ENCODE measurements at places on chromosomes 2 and 18.

- no peak for DNase-seq
Measured at GRCh38 chr2:48316753-48317750, 212.9 kb upstream of the STON1 start.

DNA sequence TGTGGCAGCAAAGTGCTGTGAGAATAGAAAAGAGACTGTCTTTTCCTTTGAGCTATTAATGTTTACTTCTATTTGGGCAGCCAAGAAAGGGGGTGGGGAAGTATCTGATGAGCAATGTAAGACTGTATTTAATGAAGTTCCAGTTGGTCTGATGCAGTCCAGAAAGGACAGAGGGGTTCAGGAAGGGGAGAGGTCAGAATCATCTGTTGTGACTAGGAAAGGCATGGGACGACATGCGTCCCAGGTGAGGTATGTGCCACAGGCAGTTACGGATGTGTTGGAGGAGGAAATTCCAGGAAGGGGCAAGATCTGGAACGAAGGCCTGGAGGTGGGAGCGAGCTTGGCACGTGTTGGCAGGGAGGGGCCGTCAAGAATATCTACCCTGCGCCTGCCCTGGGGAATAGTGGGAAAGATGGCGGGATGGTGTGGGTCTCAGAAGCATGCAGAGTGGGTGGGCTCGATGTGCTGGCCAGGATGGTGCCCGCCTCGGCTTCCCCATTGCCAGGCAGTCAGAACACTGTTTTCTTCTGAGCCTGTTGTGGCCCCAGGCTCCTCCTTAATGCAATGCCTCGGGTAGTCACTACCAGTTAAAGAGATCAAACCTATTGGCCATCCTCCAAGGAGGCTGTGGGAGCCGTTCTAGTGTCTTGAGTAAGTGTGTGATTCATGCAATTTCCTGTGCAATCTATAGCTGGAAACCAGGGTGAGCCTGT is 57.8 kb upstream of the TXNDC2 start:
- DNase-seq = no peak

GRCh38 chr2:178910005-178910404 is 102.8 kb upstream of the TTN start:
- no peak for DNase-seq

- DNase-seq = no peak
Measured at GRCh38 chr2:186365406-186365805, 120.7 kb upstream of the ZC3H15 start.

DNA sequence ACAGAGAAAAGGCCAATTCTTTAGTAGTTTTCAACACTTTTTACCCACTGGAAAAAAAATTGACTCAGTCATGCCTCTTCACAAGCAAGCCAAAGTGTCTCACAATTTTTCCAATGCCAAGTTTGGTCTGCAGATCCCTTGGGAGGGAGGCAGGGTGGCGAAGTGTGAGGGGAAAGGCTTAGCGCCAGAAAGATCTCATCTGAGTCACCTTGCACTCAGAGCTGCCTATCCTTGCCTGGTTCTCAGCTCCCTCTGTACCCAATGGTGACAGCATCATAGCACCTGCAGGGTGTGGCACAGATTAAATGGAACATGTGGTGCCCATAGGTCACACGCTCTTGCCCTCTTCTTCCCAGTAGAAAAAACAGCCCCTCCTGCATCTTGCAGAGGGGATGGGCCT is 55.2 kb upstream of the GYPC start:
- DNase-seq = no peak

DNA sequence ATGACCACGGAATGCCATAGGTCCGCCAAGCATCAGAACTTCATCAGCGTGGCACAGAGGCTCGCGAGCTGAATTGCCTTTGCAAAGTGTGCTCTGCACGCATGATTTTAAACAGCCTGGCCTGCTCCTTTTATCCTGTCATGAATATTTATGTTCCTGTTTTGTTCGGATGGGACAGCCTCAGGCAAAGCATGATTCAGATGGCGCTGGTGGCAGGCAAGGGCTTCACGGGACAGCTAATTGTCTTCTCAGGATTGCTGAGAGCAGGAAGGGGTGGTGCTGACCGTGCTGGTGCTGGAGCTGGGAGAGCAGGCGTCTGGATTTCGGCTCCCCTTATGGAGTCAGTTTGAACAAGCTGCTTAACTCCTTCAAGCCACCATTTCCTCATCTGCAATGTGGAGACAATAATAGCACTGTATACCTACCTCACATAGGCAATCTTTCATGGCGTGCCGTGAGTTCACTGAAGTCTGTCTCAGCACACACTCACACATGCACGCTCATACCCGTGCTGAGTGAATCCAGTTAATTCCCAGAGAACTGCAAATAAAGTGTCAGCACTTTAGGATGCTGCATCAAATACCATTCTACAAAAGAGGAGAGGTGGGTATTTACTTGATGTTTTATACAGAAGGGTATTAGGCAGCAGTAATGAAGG is 79.7 kb upstream of the APCDD1 start:
- no peak for DNase-seq

DNA sequence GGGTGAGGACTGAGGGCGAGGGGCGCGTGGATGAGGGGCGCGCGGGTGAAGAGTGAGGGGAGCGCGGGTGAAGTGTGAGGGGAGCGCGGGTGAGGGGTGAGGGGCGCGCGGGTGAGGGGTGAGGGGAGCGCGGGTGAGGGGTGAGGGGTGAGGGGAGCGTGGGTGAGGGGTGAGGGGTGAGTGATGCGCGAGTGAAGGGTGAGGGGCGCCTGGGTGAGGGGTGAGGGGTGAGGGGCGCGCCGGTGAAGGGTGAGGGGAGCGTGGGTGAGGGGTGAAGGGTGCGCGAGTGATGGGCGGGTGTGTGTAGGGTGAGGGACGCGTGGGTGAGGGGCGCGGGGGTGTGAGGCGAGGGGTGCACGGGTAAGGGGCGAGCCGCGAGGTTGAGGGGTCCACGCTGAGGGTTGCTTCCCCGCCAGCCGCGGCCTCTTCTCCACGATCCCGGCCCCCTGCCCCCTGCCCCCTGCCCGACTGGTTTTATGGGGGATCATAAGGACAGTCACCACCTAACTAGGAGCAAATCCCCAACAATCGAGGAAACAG is 1.1 kb upstream of the SLC66A2 start:
- no peak for DNase-seq

DNA sequence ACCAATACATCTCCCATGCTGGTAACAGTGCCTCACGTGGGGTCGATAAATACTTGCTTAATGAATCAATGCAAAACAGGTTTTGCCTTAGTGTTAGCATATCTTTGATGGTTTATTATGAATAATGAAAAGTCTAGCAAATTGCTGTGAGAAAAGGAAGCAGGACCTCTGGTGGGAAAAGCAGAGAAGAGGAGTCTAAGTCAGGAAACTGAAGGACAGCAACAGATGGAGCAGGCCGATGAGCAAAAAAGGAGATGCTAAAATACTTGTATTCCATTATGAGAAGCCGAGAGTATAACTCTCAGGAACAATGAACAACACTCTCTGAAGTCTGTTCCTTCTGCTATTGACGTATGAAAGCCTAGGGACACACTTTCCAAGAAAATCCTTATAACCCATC is 555.2 kb upstream of the KLHL29 start:
- no peak for DNase-seq

- DNase-seq = no peak
Measured at GRCh38 chr2:12498704-12499103, 218.0 kb upstream of the TRIB2 start.

- DNase-seq = no peak
Measured at GRCh38 chr2:46925474-46926351, 10.1 kb upstream of the MCFD2 start.

- no peak for DNase-seq
Measured at GRCh38 chr2:217913436-217913835, 89.4 kb downstream of the TNS1 start.

DNA sequence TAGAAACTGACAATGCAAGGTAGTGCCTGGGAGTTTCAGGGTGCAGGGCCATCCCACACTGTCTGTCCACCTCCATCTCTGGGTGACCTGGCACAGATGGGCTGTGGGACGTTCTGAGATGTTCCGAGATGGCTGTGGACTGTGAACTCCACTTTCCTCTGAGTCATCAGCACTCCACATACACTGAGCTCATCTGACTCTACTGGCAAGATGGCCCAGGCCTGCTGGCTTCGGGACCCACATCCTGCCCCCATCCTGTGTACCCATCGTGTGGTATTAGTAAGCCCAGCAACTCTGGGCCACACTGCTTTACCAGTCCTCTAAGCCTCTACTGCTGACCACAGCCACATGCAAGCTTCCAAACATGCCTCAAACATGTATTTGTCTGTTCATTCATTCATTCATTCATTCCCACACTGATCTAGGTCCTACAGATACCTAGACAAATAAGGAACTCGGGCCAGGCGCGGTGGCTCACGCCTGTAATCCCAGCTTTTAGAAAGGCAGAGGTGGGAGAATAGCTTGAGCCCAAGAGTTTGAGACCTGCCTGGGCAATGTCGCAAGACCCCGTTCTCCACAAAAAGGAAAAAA is 124.8 kb upstream of the CXCR4 start:
- DNase-seq = no peak

DNA sequence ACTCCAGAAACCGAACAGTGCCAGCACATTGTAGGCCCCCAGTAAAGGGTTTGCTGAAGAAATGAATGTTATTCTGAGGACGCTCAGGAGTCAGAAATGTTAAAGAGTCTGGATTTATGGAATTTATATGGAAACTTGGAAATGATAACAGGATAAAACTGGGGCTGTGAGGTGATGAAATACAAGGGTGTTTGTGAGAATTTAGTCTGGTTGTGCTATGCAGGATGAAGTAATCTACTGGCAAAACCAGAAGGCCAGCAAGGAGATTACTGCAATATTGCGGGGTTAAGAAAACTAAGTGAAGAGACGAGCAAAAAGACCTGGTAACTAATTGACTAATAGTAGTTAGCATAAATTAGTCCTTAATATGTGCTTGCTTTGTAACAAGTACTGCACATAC is 467.8 kb downstream of the ZEB2 start:
- no peak for DNase-seq

DNA sequence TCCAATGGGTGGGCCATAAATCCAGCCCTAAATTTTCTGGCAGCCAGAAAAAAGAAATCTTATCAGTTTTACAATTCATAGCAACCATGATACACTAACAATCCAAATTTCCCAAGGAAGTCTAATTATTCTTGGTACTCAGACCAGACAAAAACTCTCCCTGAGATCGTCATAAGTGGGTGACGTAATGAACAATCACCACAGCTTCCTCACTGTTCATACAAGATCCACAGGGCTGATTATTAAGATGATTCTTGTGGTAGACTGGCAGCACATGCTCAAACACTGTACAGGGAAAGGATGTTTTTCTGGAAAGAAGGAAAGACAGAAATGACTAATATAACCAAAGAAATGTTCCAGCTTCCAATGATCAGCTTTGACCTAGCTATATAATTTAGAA is 178.3 kb upstream of the CRIM1 start:
- no peak for DNase-seq

- DNase-seq = no peak
Measured at GRCh38 chr18:15198116-15198389, 450.1 kb downstream of the ANKRD30B start.

GRCh38 chr2:43265001-43265400 is 38.6 kb upstream of the ZFP36L2 start:
- DNase-seq = no peak

- DNase-seq = no peak
Measured at GRCh38 chr2:195395362-195395761, 261.7 kb upstream of the SLC39A10 start.

DNA sequence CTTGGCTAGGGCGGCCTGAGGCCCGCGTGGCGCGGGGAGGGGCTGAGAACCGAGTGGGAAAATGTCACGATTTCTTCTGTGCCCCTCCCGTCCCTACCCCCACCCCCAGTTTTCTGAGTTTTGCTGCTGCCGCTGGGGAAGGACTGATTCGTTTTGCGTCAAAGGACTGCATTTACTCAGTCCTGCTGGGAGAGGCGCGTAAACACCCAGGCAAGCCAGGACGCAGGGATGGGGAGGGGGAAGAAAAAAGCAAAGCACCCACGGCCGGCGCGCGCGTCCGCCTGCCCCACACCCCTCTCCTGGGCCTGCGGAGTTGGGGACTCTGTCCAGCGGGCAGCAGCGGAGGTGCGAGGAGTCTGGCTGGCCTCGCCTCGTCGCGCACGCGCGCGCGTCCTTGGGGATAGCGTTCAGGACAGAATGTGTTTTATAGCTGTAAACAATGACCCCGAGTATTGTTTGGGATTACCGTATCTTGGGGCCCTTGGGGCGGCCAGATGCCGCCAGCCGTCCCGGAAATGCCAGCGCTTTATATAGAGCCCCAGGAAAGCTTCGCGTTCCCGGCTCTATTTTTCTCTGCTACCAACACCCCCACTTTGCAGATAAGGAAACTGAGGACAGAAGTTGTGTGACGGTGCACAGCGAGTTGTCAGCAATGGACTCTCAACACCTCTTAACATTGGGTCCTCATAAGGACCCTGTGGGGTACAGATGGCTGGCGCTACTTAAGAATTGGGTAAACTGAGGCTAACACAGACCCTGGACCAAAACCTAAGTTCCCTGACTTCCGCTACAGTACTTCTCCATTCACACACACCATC is 1.7 kb upstream of the FOSL2 start:
- no peak for DNase-seq

DNA sequence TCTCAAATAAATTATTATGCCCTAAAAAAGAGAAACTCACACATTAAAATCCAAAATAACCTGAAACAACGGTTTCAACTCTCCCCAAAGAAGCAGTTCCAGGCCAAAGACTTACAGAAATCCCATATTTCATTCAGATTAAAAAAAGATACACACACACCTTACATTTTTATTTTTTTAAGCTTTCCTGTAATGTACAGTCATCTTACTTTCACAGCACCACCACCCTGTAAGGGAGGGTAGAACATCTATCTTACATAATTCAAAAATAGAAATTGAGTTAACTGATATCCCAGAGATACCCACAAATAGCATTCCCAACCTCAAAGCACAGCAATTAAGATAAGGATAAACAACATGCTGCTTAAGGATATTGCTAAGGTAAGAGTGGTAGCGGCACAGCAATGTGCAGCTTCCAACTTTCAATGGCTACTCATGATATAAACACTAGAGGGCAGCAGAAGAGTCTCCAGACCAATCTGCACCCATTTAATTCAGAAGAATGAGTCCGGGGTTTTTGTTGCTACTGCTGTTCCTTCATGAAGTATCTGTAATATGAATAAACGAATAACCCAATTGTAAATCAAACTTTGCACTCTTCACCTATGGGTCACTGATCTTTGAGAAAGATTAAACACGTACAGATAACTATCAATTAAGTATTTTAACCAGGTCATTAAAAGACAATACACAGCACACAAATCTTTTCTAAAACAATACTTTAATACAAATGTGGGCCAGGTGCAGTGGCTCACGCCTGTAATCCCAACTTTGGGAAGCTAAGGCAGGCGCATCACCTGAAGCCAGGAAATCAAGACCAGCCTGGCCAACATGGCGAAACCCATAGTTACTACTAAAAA is 11.3 kb downstream of the GFPT1 start:
- no peak for DNase-seq

All from stimulated activated CD8-positive, alpha-beta memory T cell treated with anti-CD3 and anti-CD28 coated beads, Interleukin-12 subunit alpha, Interleukin-12 subunit beta, amount 100 ng/mL, for 1 hour (primary cell).